Upper lobe of right lung (tissue), 1 donor: ENCODE measurements at places on chromosomes 11 and 22. TPM values are rescaled to one million over a fixed set of nuclear protein-coding genes. Genes with fewer than 3 reads are reported as not detected.

- DNase-seq = peak; percentile 47
These were observed 19.3 kb downstream of the PRR33 start for GRCh38 chr11:1872267-1872985.

GRCh38 chr22:24330636-24331035 is 60.0 kb downstream of the SPECC1L start:
- DNase-seq = no peak

DNA sequence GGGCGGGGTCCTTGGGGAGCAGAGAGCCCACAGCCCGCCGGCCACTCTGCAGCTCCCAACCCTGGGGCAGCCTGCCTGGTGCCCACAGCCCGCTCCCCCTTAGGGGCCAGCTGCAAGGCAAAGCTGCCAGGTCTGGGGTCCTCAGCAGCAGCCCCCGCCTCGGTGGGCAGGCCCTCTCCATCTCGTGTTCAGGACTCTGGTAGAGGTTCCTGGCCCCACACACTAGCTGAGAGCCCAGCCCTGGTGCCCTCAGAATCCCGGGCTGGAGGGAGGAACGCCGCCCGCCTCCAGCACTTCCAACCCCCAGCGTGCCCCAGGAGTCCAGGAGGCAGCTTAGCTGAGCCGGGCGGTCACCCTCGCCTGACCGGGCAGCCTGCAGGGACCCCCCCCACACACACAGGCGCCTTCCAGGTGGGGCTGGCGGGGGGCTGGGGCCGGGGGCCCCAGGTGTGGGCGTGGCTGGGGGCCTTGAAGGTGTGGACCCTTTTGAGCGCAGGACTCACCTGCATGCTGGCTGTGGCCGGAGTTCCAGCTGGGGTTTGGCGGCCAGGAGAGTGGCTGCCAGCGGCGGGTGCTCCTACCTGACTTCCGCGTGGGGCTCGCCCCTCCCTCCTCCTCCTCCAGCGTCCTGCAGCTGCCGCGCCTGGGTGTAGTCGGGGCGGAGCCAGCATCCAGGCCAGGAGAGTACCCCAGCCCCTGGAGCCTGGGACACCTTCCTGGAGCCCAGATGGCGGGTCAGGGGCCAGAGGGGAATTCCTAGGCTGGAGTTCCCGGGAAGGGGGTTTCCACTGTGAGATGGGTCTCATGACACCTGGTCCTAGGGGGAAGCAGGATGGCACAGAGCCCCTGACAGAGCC is at the start of gene ANO9:
Gene ANO9, minus strand, starts transcription at position 594 of the 857 bp plus-strand sequence. Its CDS starts 85 bp downstream, at position 509.
- peak; percentile 88 for DNase-seq

- DNase-seq = no peak
These were observed 134.7 kb upstream of the TMEM45B start for GRCh38 chr11:129680907-129681306.

DNA sequence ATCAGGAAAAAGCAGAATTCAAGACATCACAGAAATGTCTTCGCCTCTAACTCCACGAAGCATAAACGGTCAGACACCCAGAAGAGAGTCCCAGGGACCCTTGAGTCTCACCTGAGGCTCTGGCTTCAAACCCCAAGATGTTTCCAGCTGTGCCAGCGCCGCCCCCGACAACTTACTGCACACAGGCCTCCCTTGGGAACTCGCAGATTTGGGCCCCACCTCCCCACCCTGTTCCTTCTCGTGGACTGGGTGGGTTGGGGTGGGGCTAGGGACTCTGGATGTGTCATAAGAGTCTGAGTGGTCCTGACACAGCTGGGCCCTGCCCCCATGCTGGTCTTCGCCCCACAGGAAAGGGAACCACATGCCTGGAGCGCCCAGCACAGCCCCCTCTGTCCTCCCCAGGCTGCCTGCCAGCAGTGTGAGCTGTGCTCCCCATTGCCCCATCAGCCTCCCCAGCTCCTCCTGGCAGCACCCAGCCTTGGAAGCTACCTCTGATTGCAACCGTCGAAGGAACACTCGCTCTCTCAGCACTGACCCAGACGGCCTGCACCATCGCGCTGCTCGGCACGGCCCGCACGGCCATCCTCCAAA is 147.5 kb downstream of the CRYBB2 start:
- DNase-seq = no peak

OR8G1 gene
- total RNA-seq = not detected

FAM83F gene
- total RNA-seq = 0.35 TPM

GAS2L1 gene
- 27.2 TPM for total RNA-seq
